ENCODE measurements at places on chromosomes 1 and 21.

DNA sequence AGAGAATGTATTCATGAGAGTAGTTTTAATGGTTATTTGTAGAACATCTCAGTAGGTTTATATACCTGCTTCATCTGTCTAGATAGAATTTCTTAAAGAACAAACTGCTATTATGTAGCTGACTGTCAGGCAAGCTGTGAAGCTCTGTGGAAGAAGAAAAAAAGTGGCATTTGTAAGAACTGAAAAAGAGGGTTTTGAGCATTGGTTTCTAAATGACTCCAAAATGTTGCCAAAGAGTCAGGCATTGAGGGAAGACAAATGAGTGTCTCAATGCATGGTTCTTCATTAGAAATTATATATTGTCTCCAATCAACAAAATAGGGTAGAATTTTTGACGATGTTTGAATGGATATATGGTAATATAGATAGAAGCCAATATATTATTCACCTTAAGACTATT, 1276.1 kb downstream of the KCNT2 start:
- no peak for DNase-seq

DNA sequence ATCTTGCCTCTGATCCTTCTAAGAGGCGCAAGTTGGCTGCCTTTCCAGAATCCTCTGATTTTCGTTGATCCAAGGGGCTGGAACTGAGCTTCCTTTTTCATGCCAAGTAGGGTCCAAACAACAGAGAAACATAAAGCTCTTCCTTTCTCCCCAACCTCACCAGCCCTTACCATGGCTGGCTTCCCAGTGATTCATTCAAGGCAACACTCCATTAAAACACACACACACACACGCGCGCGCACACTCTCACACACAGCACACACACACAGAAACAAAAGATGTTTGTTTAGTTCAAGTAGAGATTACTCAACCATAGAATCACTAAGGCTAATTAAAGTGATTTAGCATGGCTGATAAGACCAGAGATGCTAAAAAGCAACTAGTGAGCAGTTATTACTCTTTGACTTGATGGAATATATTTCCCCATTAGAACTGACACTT, 13.0 kb upstream of the GUCA2A start:
- peak; percentile 58 for DNase-seq

GRCh38 chr1:162590101-162590500, 28.6 kb downstream of the UAP1 start:
- DNase-seq = no peak

DNA sequence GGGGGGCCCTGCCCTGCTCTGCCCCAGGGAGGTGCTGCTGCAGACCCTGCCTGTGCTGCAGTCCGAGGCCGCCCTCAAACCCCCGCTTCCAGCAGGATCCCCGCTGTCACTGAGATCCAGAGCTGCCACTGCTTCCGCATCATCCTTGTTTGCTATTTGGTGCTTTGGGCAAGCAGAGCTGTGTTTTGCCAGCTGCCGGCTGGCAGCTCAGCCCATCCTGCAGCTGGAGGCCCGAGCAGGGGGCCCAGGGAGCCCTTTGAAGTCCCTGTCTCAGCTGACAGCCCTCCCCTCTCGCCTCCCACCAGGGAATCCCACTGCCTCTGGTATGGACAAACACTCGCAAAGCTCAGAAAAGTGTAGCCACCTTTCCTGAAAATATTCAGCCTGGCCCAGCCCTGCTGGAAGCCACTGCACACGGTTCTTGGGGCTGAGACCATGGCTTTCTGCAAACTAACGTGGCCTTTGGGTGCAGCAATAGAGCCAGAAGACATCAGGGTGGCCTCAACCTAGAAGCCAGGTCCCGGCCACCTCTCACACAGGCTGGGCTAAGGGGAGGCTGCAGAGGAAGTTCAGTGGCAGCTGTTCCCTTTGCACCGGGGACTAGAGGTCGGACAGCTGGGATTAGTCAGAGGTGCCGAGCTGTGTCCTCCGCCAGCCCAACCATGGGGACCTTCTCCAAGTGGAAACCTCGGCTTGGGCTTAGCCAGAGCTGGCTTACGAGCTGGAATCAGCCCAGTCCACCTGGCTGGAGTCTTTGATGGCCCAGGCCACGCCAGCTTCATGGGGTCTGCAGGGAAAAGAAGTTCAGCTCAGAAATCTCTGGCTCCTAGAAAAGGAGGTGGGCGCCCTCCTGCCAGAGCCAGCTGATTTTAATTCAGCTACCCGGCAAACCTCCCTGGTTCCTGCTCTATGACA, 107.1 kb downstream of the SPSB1 start:
- DNase-seq = no peak

DNA sequence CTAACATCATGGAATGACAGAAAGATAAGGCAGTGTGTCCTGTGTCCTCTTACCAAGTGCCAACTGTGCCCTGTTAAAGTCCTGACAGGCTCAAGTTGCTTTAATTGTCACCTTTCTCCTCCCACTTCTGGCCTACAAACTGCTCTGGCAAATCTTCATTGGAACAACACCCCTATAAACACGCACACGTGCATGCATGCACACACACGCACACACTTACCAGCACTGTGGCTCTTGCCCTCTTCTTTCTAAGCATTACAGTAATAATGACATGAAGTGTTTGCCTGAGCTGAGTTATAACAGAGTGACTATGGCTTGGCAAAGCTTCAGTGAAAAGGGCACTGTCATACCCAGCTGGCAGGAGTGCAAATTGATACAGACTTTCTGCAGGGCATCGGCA, 82.3 kb upstream of the SYT6 start:
- no peak for DNase-seq

DNA sequence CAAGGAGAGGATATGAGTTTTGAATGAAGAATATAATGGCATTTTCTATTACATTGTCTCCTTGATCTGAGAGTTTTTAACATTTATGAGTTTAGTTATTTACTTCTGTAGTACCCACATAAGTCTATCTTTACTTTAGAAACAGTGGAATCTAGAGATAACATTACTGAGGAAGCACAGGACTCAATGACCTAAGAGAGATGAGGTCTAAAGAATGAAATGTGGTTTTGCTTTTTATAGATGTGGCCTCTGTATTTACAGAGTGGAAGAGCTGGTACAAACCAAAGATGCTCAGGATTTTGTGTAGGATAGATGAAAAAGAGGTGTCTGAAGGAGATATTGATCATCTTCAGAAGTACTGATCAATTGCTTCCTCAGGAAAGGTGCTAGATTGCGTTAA, 177.3 kb downstream of the KCTD3 start:
- no peak for DNase-seq

DNA sequence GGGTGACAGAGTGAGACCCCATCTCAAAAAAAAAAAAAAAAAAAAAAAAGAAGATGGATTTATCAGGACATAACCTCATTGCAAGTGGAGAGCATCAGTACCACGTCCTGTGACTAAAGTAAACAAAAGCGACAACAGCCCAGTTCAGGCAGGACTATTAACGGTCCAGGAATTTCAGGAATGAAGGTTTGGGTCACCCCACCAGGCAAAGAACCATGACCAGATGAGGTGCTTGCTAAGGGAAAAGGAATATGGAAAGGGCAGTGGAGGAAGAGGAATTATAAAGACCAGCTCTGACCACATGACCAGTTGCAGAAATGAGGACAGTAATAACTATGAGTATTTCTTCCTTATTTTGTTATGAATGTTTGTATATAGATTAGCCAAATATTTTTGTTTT, 35.4 kb upstream of the EIF4G3 start:
- DNase-seq = no peak

DNA sequence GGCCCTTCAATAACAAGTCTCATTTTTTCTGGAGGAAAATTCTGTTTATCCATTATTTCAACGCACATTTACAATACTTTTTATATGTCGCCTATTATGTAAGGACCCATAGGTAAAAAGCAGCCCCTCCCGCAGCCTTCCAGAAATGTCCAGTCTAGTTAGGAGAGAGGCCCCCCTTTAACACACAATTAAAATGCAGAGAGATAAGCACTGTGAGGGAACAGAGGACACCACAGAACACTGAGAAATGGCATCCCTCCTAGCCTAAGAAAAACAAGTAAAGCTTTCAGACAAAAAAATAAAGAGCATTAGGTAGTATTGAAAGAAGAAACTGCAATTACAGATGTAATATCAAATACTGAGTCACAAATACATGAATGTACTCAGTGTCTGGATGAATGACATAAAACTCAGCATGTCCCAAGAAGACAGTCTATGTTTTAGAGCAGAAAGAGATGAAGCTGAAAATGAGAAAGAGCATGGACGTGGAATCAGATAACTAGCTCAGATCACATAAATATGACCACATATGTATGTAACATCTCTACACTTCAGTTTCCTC, 62.9 kb downstream of the DAB1 start:
- no peak for DNase-seq

DNA sequence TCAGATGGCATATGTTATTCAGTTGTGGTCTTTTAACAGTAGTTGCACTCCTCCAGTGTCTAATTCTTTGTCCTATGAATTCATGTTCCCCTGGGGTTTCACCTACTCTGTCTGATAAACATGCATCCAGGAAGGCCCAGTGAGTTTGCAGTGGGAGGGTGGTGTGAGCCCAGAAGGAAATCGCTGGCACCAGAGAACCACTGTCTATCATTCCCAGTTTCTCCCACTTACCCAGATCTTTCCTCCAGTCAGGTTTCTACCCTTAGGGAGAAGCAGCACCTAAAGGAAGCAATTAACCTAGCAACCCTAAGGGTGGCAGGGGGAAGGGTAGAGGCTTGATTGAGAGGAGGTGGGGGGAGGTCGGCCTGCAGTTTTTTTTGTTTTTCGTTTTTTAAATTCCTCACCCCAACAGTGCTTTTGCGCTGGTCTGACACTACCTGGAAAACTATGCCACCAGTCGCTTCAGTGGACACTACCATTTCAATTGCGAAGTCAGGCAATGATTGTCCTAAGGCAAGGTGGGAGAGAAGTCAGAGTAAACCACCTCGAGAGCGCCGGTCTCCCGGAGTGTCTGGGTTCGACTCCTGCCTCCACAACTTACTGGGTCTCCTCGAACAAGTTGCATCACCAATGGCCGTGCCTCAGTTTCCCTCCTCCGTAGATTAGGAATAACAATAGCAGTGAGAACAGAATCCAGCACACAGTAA, 766 bp upstream of the SLC44A3 start:
- DNase-seq = peak; percentile 24

- no peak for DNase-seq
These were observed 80.9 kb downstream of the PCBP3 start for GRCh38 chr21:45724345-45724961.

DNA sequence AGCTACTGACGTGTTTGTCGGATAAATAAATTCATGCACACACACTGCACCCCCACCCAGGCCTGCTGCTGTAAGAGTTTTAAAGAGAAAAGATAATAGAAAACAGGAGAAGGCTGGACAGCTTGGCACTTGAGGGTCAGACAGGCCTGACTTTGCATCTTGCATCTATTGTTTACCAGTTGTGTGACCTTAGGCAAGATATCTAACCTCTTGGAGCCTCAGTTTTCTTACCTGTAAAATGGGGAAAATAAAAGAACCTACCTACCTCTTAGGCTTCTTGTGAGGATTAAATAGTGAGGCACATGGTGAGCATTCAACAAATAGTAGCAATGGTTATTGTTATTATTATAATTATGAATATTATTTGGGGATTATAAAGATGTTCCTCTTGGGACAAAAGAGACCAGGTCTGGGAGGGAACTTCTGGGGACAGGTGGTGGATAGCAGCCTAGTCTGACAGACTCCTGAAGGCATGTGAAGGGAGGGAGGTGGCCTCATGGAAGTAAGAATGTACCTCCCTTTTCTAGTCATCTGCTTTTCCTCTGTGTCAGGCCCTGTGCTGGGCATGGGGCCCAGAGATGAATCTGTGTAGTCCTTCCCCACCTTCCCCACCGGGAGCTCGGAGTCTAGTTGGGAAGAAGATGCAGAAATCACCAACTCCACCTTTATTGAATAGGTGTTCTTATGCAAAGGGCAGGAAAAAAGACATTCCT, 18.3 kb upstream of the EPB41 start:
- DNase-seq = no peak

DNA sequence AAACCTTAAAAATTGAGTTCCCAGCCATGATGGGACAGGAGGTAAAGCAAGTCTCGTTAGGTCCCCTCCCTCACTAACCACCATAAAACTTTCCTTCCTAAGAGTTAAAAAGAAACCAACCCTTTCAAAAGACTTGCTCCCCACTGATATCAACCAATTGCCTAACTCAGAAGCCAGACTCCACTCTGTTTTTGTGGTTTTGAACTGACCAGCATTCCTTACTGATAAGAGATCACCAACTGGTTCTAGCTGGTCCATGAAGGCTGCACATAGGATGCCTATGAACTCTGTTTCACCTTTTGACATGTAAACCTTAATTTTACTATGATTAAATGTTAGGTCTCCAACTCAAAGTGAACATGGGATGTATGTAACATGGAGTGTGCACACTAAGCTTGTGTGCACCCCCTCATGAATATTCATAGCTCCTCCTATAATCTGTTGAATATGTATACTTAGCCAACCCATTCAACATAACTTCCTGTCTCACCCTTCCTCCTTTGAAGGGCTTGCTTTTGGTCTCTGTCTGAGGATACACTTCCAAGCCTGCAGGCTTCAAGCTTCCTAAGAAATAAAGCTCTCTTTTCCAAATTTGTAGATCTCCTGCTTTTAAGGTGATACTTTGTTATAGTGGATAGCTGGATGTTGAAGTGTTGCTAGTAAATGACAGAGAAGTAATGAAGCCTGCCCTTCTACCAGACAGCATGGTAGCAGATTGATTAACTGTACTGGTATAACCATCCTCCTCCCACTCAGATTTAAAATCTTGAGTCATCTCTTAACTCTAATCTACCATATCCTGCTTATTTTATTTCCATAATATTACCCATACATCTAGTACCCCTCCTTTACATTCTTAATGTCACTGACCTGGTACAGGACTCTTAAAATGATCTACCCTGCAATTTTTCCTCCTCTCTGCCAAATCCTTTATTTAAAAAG, 95.6 kb downstream of the ZNF644 start:
- DNase-seq = no peak

GRCh38 chr1:91591175-91591974, 90.7 kb downstream of the CDC7 start:
- no peak for DNase-seq

DNA sequence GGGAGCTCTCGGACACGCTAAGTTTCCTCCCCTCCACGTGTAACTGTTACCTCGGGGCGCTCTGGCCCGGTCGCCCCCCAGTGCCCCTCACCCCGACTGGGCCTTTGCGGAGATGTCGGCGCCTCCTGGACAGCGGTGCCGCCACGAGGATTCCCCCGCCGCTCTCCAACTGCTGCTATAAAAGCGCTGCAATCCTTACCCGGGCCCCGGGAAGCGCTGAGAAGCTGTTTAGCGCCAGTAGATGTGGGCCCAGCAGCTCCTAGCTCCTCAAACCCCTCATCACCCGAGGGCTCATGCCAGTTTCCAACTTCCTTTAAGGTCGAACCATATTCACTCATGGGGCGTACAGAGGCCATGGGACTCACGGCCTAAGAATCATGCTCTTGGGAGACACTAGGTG, 361 bp upstream of the LMX1A start:
- DNase-seq = no peak

All from NCI-H526 (cell line).